Suprapubic skin (tissue), 4 donors: ENCODE measurements at places on chromosomes 2 and 18.

GRCh38 chr2:164881524-164881923 lies 39.9 kb upstream of the COBLL1 start:
- no peak for DNase-seq

DNA sequence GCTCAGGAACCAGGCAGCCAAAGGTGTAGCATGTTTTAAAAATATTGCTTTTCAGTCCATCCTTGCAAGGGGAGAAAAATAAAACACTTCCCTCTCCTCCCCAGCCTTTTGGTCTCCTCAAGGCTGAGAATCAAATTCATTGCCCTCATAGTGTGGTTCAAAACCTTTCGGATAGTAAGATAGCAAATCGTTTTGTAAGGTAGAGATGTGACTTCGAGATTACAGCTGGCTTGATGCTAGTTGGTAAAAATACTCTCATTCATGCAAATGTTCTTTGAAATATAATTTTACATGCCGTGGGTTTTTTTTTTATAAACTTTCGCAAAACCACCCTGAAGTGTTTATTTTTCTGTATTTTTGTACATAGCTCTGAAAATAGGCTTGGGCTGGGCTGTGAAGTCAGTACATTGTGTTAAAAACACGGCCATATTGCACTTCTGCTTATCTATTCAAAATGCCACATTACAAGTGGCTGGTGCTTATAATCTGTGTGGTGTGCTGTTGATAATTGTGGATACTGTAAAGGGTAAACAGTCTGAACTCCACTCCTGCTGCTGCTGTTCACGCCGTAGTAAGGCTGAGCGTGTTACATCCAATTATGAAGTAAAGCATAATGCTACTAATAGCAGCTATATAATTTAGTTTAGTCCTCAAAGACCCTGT lies 172.0 kb upstream of the SIX3 start:
- no peak for DNase-seq

DNA sequence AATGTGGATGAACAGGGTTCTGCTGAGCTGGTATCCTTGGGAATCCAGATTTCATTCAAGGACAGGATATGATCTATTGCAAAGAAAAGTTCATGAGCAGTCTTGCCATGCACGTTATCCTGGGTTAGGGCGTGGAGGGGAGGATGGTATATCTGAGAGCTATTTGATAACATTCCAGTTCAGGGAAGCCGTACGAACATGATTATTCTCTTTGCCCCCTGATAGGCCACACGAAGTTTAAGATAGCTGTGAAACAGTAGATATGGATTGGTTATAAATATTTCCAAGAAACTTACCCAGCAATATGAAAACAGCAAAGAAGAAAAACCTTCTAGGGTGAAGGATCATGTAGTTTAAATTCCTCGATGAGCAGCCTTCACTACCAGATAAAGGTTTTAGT lies 171.9 kb downstream of the LTBP1 start:
- DNase-seq: no peak

DNA sequence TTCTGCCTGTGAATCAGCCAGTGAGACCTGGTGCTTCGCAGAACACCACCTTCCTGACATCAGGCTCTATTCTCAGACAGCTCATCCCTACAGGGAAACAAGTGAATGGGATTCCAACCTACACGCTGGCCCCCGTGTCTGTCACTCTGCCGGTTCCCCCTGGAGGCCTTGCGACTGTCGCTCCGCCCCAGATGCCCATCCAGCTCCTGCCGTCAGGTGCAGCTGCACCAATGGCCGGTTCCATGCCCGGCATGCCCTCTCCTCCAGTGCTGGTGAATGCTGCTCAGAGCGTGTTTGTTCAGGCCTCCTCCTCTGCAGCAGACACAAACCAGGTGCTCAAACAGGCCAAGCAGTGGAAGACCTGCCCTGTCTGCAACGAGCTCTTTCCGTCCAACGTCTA lies 28.1 kb downstream of the ADNP2 start:
- DNase-seq: no peak

GRCh38 chr2:29394311-29394980 lies 279.2 kb downstream of the CLIP4 start:
- no peak for DNase-seq

GRCh38 chr2:117519721-117520120 lies 294.8 kb upstream of the DDX18 start:
- no peak for DNase-seq

GRCh38 chr2:43082111-43082894 lies 144.1 kb downstream of the ZFP36L2 start:
- DNase-seq: no peak

DNA sequence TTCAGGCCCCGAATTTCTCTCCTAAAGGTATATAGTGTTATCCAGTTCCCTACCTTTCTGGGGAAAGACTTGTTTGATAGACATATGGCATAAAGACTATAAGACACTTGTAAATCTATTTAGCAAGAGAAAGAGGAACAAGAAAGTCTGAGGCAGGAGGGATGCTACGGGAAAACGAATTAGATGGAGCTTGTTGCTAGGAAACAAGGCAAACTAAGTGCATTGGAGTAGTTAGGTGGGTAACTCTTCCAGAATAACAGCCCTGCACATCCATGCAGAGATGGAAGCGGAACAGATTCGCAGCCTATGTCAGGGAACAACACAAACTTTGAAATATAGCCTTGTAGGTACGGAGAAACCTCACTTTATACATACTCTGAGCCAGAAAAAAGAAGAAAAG lies 810.3 kb upstream of the CRIM1 start:
- DNase-seq: no peak

GRCh38 chr2:152355409-152355831 lies 20.4 kb downstream of the FMNL2 start:
- no peak for DNase-seq

GRCh38 chr2:68032702-68033101 lies 30.1 kb downstream of the C1D start:
- no peak for DNase-seq

- DNase-seq: no peak
Measured at GRCh38 chr2:240688553-240688919, 3.1 kb upstream of the AQP12A start.

DNA sequence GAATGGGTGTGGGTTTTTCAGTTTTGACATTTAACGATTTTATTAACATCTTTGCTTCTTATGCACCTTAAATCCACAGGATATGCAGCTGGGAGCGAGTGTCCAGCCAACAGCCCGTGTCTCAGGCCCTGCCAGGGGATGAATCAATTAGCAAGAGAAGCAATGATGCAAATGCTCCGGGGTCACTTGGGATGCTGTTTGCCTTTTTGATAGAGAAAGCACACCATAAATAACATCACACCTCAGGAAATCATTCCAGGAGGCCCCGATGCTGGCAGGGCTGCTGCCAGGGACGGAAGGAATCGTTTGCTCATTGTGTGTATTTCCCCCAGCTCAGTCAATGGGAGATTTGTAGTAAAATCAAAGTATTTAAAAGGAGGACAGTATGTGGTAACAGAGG lies 394.0 kb upstream of the HNRNPA3 start:
- no peak for DNase-seq

GRCh38 chr18:39793609-39794008 lies 2161.4 kb upstream of the PIK3C3 start:
- no peak for DNase-seq

GRCh38 chr2:100632037-100632436 lies 69.2 kb downstream of the PDCL3 start:
- no peak for DNase-seq

DNA sequence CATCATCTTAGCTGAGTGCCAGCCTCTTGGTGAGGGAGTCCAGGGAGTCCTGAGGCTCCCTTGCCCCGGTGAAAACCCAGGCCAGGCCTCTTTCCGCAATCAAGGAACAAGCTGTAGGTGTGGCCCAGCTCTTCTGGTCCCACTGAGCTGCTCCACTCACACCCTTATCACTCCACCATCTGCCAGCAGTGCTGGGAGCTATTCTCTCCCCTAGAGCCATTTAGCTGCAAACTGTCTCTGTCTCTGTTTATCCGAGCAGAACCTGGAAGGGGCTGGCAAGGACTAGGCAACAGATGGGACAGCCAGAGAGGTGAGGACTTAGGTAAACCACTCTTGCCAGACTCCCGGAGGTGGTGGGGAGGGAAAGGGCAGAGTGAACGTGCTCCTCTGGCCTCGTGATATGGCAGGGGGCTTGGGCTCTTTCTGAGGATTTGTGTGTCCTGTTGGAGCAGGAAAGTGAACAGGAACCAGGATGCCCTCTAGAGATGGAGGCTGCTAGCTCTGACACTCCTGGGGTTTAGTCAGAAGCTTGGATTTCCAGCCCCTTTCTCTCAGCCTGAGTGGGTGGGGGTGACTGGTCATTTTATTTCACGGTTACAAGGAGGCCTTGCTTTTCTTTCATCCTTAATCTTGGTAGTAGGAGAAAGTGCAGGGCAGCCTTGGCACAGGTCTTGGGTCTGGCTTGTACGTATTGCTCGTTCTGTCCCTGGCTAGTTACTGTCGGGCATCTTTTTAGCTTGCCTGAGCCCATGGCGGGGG lies 19.6 kb downstream of the B3GNT2 start:
- DNase-seq: no peak

DNA sequence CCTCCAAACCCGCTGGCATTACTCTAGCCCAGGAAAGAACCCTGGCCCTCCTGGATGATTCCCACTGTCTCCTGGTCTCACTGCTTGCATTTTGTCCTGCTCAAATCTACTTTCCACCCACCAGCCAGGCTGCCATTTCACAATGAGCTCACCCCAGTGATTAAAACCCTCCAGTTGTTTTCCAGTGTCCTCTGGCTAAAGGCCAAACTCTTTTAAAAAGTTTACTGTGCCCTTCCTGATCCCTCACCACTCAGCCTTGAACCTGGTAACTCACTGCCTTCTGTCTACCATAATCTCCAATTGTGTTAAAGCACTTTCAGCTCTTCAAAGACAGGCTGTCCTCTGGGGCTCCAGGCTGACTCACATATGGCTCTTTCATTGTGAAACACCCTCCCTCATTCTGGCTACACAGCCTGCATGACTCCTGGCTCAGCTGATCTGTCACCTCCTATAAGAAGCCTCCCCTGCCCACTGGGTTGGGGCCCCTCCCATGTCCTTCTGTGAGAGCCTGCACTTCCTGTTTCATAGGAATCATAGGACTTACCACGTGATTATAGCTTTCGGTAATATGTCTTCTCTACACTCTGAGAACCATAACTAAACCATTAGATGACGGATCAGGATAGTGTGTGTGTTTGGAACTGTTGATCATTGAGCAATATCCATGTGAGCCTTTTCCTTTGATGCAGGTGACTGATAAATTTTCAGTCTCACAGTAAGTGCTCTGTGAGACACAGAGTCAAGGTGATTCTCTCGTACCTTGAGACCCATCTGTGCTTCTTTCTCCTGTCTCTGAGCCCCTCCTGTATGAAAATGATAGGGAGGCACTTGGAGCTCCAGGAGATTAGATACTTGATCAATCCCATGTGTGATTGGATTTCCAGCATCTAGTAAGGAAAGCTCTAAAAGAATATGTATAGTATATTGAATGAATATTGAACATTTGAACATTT lies 590.8 kb upstream of the ID2 start:
- DNase-seq: peak; percentile 89

DNA sequence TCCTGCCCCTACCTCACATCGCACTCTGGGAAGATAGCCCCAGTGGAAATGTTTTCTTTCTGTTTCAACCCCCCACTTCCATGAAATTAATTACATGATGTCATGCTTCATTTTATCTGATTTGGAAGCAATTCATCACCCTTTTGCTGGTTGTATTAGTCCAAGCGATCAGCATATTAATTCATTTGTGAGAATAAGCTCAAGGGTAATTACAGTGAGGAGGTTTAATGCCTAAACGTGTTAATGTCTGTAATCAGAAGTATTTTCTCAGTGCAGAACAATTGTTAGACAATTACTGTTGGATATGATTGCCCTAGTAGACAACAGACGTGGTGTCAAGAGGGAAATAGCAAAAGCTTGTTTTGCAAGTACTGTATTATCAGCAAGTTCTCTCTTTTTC lies 746.3 kb downstream of the CPS1 start:
- no peak for DNase-seq

DNA sequence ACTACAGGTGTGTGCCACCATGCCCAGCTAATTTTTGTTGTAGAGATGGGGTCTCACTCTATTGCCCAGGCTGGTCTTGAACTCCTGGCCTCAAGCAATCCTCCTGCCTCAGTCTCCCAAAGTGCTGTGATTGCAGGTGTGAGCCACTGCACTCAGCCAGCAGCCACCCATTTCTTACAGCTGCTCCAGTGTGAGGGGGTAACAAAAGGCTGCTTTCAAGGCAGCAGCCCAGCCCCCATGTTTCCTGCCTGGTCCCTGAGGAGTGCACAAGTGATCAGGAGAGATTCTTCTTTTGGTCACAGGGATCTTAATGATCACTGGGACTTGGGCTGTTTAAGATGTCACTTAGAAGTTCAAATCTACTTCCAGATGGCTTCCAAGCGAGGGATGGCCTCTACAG lies 15.2 kb upstream of the CXCR4 start:
- DNase-seq: no peak

GRCh38 chr2:110215566-110216158 lies 3.3 kb upstream of the MTLN start:
- no peak for DNase-seq

DNA sequence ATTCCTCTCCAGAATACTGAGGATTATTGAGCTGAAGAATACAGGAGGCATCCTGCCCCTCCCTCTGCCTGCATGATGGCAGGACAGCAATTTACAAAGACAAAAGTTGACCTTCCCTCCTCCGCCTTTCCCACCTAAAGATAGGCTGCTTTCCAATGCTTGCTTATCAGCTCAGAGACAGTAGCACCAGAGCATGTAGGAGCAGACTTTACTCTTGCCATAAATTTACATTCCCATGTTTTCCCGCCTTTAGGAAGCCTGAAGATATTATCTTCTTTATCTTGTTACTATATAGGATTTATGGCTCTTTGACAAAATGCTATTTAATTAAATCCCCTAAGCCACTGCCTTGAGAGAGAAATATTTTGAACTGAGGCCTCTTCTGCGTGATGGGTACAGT lies 135.6 kb upstream of the HNMT start:
- DNase-seq: no peak

- DNase-seq: no peak
Measured at GRCh38 chr2:158741625-158742024, 53.5 kb upstream of the DAPL1 start.

- no peak for DNase-seq
Measured at GRCh38 chr2:218003981-218004419, 1.2 kb upstream of the TNS1 start.

GRCh38 chr2:75729861-75730260 lies 19.1 kb upstream of the GCFC2 start:
- no peak for DNase-seq
